ENCODE measurements at places on chromosomes 13 and 19.

DNA sequence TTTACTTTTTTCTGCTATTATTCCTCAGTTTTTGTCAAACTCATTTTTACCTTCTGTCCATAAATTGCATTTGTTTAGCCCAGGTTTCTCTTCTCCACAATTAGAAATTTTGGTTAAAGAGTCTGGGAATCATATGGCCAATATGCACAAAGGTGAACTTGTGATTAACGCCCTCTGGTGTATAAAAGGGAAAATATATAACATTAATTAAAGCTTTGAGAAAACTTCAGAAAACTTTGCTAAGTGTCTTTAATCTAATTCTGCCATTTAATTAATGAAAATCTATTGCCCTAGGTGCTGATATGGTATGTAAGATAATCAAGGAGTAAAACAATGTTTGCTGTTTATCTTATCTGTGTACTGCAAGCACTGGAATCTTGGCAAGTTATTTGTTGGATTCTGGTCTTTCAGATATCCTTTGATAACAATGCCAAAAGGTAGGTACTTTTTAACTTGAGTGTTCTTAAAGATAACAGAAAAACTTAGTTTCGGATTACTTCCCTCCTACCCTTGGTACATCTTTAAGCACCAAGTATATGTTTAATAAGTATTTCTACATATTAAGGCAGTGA is 402.6 kb downstream of the SUCLA2 start:
- DNase-seq = no peak

GRCh38 chr19:1836458-1837221 is 11.6 kb downstream of the REXO1 start:
- no peak for DNase-seq

- DNase-seq = no peak
These were observed 63.5 kb upstream of the MYCBP2 start for GRCh38 chr13:77390391-77390790.

DNA sequence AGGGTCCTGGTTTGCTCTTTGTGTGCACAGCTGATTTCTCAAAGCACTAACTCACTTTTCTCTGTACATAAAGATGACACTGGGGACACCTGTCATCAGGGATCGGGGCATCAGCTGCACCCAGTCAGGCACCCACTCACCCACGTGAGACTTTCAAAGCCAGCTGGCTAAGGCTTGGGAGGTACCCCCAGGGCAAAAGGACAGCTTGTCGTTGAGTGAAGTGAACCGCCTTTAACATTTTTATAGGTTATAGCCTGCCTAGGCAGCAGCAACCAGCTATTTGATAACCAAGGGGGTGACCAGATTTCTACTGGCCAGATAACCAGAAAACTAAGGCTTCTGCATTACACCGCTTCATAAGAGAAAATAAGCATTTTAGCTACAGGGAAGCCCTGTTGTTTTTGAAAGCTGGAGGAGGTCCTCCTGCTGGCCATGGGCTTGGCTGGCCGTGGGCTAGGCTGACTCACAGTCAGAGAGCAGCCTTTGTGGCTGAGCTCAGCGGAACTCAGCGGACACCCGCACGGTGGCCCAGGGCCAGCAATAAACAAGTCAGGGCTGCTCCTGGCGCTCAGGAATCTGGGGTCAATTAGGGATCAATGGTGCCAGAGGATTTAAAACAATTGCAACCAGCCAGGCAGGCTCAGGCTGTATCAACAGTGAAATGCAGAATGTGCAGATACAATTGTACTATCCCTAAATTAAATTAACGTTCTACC is 57.1 kb downstream of the ALOX5AP start:
- DNase-seq = no peak

DNA sequence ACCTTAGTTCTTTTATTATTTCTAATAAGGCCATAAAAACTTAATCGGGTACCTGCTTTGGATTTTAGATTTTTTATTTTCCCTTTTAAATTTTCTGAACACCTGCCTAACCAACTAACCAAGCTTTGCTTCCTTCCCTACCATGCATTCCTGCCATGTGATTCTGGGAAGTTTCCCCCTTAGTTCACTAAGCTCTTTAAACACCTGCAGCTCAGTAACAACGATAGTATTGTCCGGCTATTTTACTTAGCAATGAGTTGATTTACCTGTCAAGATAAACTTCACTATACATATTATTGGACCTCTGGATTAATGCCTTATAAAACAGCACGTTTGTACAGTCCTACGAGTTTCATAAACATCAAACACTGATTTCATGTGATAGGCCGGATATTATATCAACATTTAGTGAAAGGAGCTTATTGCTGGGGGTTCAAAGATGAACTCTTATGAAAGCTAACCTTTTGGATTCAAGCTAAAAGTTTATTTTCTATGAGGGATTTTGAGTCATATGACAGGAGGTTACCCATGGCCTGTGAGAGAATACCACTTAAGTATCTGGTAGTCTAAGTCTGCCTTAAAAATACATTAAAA is 81.0 kb upstream of the STARD13 start:
- DNase-seq = no peak

DNA sequence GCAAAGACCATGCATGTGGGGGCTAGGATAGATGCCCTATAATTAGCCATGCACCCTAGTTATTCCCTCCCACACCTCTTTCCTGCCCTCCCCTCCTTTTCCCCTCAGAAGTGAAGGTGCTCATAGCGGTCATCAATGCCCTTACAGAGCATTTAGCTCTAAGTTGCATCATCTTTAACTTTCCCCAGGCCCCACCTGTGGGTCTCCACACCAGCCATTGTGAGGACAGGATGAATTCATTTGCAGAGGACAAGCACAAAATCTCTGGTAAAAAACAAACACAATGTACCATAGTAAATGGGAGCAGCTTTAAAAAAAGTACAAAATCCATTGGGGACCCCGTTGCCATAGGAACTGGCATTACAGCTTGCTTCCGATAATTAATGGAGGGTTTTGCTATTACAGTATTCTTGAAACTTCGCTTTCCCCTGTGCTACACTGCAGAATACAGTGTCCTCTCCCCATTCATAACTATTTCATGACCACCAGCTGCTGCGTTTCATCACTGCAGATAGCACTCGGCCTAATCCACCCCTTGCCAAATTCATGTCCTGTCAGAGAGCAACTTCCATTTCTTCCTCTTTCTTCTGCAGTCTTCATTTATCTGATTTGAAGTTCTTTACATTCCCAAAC is 110.5 kb downstream of the ZDHHC20 start:
- DNase-seq = no peak

DNA sequence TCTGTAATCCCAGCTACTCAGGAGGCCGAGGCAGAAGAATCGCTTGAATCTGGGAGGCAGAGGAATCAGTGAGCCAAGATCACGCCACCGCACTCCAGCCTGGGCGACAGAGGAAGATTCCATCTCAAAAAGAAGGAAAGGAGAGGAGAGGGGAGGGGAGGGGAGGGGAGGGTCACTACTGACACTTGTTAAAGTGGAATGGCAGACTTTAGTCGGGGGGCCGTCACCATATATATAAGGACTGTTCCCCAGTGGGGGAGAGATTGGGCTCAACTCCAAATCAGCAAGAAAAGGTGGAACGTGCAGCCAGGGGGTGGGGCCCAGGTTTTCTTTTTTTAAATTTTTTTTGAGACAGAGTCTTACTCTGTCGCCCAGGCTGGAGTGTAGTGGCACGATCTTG is 26.2 kb downstream of the TPT1 start:
- no peak for DNase-seq

DNA sequence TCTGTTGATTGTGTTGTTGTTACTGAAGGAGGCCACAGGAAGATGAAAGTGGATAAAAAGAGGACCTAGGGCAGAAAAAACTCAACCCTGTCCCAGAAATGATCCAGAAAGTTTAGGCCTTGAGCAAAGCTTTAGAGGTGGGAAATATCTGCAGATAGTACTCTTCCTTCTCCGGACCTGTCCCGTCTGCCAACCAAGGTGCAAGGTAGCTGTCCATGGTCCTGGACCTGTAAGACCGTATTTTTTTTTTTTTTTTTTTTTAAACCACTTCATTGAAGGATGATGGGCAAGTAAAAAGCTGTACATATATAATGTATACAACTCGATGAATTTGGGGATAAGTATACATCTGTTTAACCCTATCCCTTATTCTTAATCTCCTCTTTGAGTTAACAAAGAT is 225.9 kb downstream of the OLFM4 start:
- DNase-seq = no peak

- peak; percentile 46 for DNase-seq
These were observed 27.8 kb downstream of the NFIX start for GRCh38 chr19:13022859-13023636.

DNA sequence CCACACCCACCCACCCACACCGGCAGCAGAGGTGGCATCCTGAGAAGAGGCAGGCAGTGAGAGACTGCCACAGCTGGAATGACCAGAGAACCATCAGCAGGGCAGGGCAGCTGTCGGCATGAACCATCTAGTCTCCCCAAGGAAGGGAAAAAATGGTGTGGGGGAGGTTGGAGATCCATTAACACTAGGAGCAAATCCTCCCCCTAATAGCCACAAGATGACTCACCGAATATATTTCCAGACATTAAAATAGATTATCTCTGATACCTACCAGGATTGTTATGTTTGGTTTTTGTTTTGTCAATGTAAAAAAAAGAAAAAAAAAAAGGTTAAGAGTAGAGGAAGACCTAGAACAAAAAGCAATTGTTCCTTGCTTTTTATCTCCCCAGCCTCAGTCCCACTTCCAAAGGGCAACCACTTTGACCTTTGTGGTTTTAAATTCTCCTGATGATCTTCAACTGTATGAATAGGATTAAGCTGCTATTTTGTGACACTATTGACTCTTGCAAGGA is 34.2 kb downstream of the THSD1 start:
- no peak for DNase-seq

GRCh38 chr13:102394158-102395053 is 7.4 kb downstream of the FGF14 start:
- DNase-seq = peak; percentile 94

GRCh38 chr19:47652285-47652684 is 43.4 kb downstream of the BICRA start:
- DNase-seq = no peak

- DNase-seq = no peak
These were observed 204.4 kb upstream of the TRPC4 start for GRCh38 chr13:38073931-38074330.

GRCh38 chr13:97018029-97018819 is 23.9 kb upstream of the OXGR1 start:
- no peak for DNase-seq

DNA sequence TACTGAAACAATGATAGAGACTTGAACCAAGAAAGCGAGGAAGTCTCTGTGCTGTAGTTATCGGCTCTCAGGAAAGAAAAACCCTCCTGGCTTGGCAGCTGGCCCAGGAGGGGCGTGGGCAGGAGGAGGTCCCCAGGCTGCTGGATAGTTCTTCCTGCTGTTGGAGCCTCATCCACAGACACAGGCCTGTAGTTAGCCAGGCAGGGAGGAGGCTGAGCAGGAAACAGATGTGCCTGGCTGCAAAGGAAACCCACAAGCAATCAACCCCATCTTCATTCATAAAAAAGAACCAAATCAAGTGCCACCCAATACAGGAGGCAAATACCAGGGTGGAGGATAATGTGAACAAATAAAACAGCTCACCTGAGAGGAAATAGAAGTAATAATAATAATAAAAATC is 86.2 kb downstream of the IRS2 start:
- DNase-seq = no peak

GRCh38 chr19:57850553-57851017 is 926 bp downstream of the ZNF587 start:
- DNase-seq = peak; percentile 28

DNA sequence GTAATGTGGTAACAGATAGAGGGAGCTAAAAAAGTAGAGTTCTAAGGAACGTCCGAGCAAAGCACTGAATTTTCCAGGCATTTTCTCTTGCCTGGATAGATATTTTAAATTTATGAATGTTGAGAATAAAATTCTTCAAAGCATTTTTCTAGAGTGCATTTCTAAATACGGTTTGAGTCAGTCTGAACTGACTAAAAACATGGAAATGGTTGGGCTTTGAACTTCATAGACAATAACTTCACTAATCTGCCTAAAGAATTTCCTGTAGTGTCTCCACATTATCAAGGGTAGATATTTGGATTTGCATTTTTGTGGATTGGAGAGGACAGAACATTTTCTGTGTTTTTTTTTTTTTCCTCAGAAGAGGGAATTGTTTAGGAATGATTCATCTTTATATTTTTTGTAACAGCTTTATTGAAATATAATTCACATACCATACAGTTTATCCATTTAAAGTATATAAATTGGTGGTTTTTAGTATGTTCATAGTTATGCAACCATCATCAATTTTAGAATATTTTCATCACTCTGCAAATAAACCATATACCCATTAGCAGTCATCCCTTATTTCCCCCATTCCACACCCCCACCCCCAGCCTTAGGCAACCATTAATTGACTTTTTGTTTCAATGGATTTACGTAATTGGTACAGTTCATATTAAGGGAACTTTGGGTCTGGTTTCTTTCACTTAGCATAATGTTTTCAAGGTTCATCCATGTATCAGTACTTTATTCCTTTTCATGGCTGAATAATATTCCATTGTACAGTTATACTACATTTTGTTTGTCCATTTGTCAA is 20.7 kb downstream of the GARRE1 start:
- DNase-seq = no peak

GRCh38 chr13:110453797-110454196 is 107.7 kb downstream of the RAB20 start:
- DNase-seq = no peak
